ENCODE measurements at places on chromosomes 3 and 15. TPM values are rescaled to one million over a fixed set of nuclear protein-coding genes. Genes with fewer than 3 reads are reported as not detected.

DNA sequence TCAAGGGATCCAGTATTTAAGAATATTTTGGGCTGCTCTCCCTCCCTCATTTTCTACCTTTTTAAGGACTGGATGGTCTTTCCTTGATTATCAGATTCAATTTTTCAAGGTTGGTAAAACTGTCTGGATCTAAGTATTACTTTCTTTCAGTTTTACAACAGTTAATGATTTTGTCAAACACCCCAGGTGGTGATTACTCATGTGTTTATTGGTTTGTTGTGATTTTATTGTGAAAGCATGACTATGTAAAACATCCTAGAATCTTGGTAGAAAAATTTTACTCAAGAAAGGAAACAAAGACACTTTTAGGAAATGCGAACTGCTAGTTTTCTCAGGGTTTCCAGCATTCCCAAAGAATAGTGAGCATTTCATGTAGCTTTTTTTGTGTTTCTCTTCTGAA, 7.3 kb downstream of the GTF2E1 start:
- H3K27ac ChIP-seq = no peak overlapping the region
- H3K4me1 ChIP-seq = no peaks in the 10 kb centered on the region
- no peaks in the 10 kb centered on the region for H3K27me3 ChIP-seq
- no peak for DNase-seq

AQP9 gene
- 0.41 TPM for total RNA-seq

C3orf80 gene
- not detected for total RNA-seq

DNA sequence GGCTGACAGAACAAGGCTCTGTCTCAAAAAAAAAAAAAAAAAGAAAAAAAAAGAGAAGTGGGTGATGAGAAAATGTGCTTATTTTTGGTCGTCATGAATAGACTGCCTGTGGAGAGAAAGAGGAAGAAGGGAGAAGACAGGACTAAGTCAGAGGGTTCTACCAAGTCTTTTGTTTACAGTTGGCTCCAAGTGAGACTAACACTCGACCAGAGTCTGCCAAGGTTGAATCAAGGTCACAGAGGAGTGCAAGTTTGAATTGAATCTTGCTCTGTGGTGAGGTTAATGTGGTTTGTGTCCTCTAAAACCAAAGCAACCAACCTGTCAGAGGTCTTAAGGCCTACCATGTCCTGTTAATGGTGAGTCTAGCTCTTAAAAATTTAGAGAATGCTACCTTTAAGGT, 334.1 kb upstream of the GRM7 start:
- DNase-seq = peak; percentile 24
- H3K36me3 ChIP-seq = no peaks in the 10 kb centered on the region

- H3K4me3 ChIP-seq = no peak overlapping the region
- no peaks in the 10 kb centered on the region for H3K4me1 ChIP-seq
- H3K36me3 ChIP-seq = no peaks in the 10 kb centered on the region
- DNase-seq = no peak
These were observed 422.2 kb downstream of the FHIT start for GRCh38 chr3:60829058-60829457.

DNA sequence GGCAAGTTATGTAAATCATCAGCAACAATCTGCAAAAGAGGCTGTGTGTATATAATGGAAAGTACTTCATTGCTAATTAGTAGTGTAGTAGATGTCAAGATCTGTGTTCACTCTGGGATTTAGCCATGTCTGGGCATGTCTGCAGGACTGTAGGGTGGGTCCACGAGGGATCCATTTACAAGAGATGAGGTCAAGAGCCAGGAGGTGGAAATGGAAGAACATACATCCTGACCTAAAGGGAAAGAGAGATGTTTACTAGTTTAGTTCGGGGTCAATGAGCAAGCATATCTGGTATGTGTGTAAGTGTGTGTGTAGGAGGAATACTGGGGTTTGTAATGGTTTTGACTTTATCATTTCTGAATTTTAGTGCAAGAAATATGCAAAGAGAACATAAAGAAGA, 171.5 kb upstream of the NANOGP8 start:
- no peak overlapping the region for H3K4me3 ChIP-seq
- no peaks in the 10 kb centered on the region for H3K27me3 ChIP-seq
- H3K36me3 ChIP-seq = no peaks in the 10 kb centered on the region
- no peak for DNase-seq

NPAP1 gene
- not detected for total RNA-seq

All from GM12878 (cell line).